ENCODE measurements at places on chromosomes 3 and 15. TPM values are rescaled to one million over a fixed set of nuclear protein-coding genes. Genes with fewer than 3 reads are reported as not detected.

The TIMP4 gene
- total RNA-seq = 2.0 TPM

The FILIP1L gene
- 16.1 TPM for total RNA-seq

The LYZL4 gene
- total RNA-seq = not detected

The GADL1 gene
- not detected for total RNA-seq

The GP5 gene
- 0.10 TPM for total RNA-seq

The CLRN1 gene
- total RNA-seq = not detected

The DUOXA2 gene
- total RNA-seq = not detected

The ZMAT3 gene
- total RNA-seq = 86.6 TPM

The LIPC gene
- 1.5 TPM for total RNA-seq

The ANKRD28 gene
- 74.4 TPM for total RNA-seq

The TEX55 gene
- total RNA-seq = not detected

The MORC1 gene
- total RNA-seq = 0.16 TPM

The GNAT1 gene
- total RNA-seq = not detected

The CXCR6 gene
- total RNA-seq = not detected

The LSAMP gene
- 214 TPM for total RNA-seq

The ST8SIA2 gene
- 0.65 TPM for total RNA-seq

The INKA1 gene
- total RNA-seq = 4.5 TPM

The ZBBX gene
- total RNA-seq = 49.3 TPM

GRCh38 chr3:195117978-195118581 is 152.9 kb downstream of the XXYLT1 start:
- no peak for DNase-seq

DNA sequence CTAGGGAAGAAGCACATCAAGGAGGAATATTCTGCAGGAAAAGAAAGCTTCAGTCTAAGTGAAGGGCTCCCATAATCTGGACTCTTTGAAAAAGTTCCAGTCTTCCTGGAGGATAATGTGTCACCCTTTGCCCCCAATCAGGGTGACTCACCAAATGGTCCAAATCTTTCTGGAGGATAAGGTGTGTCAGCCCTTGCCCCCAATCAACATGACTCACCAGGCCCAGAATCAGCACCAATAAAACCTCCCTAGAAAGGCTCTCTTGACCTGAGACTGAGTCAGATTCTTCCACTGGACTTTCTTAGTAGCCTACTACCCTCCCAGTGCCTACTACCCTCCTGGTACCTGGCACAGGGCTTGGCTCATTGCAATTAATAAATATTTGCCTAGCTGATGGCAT is 9.5 kb upstream of the ARL14 start:
- no peak for DNase-seq

- DNase-seq = no peak
These were observed 18.0 kb downstream of the SCG5 start for GRCh38 chr15:32659340-32660155.

DNA sequence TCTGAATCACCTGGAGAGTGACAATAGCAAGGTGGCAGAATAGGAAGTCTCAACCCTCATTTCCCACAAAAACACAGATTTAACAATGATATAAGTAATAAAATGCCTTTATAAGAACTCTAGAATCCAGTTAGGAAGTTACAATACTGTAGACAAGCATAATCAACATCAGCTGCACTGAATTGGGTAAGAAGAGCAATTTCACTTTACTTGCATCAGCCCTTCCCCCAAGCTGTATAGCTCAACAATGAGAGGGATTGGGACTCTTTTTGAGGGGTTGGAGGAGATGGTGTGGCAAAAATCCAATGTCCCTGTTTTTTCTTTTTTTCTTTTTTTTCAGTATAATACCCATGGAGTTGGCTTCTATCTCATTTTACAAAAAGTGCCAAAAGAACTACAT is 63.1 kb downstream of the SERP1 start:
- no peak for DNase-seq

- no peak for DNase-seq
These were observed at the start of gene SLCO2A1 for GRCh38 chr3:134029734-134030378. SLCO2A1 (minus strand) TSS chr3:134029925; CDS start chr3:134029802, 123 bp downstream.

- no peak for DNase-seq
These were observed 44.5 kb downstream of the OXNAD1 start for GRCh38 chr3:16309558-16309957.

DNA sequence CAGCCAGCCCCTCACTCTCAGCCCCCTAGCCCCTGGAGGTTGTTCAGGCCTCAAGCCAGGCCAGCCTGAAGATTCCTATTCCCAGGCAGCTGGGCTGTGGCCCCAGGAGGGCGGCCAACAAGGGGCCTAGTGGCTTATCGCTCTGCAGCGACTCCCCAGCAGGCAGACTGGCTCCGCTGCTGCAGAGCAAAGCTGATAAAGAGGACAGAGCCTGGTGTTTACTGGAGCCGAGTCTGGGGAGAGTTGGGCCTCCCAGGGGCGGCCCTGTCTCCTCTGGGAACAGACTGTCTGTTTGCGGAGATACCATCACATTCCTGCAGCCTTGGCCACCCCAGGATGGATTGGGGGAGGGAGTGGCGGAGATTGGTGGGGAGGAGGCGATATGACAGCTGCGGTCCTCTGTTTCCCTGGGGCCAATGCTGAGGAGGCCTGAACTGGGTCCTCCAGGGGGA is 22.4 kb upstream of the SMAD6 start:
- no peak for DNase-seq

- DNase-seq = no peak
These were observed at the start of gene GRAMD2A for GRCh38 chr15:72197460-72198355. GRAMD2A (minus strand) TSS chr15:72197787.

GRCh38 chr15:83658430-83659416 is 4.8 kb downstream of the ADAMTSL3 start:
- no peak for DNase-seq

DNA sequence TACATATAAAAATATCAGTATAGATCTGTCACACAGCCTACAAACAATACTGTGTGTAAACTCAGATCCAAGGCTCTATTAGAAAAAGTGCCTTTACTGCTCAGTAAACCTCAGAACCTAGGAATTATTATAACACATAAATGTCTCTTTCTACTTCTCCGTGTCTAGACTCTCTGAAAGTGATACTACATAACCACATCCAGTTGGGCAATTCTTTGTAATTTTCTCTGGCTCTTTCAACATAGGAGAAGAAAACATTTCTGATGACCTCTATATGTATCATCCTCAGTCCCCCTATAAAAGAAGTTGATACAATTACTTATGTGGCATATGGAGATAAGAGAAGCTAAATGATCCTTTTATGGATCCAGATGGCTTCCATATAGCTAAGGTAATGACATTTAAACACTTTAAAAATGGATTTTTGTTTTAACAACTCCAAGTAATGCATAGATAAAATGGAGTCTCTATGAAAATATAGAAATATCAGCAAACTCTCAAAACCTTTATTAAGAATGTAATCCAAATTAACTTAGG is 104.5 kb downstream of the LSAMP start:
- DNase-seq = no peak

DNA sequence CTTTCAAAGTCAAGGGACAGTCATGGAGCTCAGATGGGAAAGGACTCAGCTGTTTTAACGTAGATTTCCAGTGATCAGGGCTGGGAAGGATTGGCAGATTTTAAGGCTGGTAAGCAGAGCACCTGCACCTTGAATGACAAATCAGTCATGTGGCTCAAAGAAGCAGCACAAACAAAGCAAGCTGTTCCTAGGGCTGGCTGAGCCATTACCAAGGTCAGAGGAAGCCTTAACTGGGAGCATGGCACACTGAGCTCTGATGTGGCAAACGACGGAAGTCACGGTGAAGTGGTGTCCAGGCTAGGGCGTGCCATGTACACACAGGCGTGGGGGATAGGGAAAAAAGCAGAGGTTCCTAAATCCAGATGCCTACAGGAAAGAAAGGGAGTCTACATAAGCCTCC is 84.6 kb upstream of the PFN2 start:
- no peak for DNase-seq

DNA sequence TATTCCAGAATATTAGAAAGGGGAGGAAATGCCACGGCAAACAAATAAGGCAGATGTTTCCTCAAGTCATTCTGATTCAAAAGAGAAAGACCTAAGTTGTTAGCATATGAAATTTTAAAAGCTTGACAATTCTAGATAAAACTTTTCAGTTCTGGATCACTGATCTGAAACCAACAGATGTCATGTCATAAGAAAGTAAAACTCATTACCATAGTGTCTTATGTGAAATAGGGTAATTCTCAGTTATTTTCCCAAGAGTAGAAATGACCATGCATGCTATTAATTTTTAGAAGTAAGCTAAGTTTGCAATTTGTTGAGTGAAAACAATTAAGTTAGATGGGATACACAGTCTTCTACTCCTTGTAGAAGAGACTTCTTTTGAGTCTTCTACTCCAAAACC is 630.3 kb downstream of the NAALADL2 start:
- no peak for DNase-seq

GRCh38 chr3:107271787-107272387 is 105.4 kb upstream of the CCDC54 start:
- no peak for DNase-seq

- DNase-seq = no peak
These were observed 10.1 kb upstream of the LMCD1 start for GRCh38 chr3:8491271-8492144.

GRCh38 chr3:126127452-126127851 is 43.5 kb upstream of the SLC41A3 start:
- DNase-seq = no peak

- no peak for DNase-seq
These were observed 384.8 kb upstream of the SEMA6D start for GRCh38 chr15:47332481-47332880.

DNA sequence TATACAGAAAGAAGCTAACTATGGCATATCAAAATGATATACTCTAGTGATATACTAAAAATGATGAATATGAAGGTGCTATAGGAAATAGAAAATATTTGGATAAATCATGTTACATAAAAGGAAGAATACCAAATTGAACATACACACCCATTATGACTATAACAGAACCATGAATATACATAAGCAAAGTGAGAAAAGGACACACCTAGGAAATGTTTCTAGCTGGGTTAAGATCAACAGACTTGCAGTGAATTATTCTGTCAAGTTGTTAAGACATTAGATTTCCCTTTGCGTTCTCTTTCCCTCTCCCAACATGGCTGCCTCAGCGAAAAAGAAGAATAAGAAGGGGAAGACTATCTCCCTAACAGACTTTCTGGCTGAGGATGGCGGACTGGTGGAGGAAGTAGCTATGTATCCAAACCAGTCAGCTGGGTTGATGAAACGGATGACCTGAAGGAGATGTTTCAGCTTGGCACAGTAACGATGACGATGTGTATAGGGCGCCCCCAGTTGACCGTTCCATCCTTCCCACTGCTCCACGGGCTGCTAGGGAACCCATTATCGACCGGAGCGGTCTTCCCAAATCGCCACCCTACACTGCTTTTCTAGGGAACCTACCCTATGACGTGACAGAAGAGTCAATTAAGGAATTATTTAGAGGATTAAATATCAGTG is 20.2 kb upstream of the PARP14 start:
- no peak for DNase-seq

- DNase-seq = peak; percentile 74
These were observed 9.1 kb upstream of the SKIC8 start for GRCh38 chr15:78308422-78309032.

DNA sequence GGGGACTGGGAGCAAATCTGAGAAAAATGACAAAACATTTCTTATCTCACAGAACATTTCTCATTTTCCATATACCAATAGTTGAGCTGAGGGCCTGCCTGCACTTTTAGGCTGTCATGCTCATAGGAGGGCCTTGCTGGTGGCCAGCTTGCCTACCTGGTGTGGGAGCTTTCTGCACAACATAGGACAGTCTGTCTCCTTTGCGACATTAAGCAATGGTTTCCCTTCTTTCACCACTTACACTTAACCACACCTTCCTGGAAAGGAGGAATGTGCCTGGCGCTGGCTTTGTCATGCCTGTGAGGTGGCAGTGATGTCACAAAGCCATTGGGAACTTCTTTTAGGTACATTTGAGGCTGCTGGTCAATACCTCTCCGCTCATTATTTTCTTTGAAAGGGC is 5.7 kb downstream of the SNAPC5 start:
- no peak for DNase-seq

GRCh38 chr15:66848116-66848515 is 146.1 kb downstream of the SMAD6 start:
- DNase-seq = no peak

- peak; percentile 33 for DNase-seq
These were observed 10.8 kb upstream of the FANCD2 start for GRCh38 chr3:10015461-10015904.

DNA sequence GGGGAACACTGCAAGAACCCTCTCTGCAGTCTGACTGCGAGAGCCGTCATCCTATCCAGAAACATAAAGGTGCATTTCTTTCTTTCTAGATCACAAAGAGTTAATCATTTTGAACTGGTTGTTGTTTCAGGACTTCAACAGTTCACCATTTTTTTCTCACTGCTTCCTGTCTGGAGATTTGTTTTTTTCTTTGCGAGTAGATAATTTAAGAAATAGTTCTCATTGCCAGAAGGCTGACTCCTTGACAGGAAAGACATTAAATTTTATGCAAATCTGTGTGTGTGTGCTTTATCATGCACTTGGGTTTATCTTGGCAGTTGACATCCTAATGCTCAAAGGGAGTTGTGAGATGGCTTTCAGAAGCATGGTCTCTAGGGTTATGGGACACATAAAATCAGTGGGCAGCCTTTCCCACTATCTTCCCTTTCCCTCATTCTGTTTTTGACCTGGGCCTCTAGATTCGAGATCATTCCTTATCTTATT is 123.5 kb upstream of the TBL1XR1 start:
- no peak for DNase-seq

- no peak for DNase-seq
These were observed 47.6 kb downstream of the RHCG start for GRCh38 chr15:89448825-89449224.

DNA sequence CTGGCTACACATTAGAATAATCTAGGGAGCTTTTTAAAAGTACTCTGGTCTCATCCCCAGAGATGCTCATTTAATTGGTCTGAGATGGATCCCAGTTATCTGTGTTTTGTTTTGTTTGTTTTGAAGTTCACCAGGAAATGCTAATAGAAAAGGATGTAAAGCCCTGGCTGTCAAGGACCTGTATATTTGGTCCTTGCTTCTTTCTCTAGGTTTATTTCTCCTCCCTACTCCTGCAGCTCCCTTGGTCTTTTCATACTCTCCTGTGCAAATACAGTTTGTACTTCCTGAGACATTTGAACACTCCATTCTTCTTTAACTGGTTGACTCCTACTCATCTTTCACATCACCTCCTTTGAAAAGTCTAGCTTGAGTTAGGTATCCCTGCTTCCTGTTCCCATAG is 3.3 kb downstream of the PIK3CA start:
- DNase-seq = no peak

- DNase-seq = no peak
These were observed 56.6 kb downstream of the SSR3 start for GRCh38 chr3:156498307-156498706.

GRCh38 chr3:191362037-191362436 is 31.7 kb upstream of the UTS2B start:
- no peak for DNase-seq

Measured in dorsolateral prefrontal cortex (tissue), 122 donors.